ENCODE measurements at places on chromosomes 3 and 15.
A peak's percentile ranks its signal among the peaks of the same experiment; 100 is the strongest.

- DNase-seq, result no peak
Observed at GRCh38 chr3:27976933-27977332, 254.8 kb upstream of the EOMES start.

- no peak for DNase-seq
Observed at GRCh38 chr15:89002281-89002761, 85.9 kb upstream of the ABHD2 start.

- no peak for DNase-seq
Observed at GRCh38 chr3:10447527-10448260, 57.7 kb downstream of the ATP2B2 start.

- no peak for DNase-seq
Observed at GRCh38 chr3:171458071-171458863, 1.9 kb downstream of the TNIK start.

DNA sequence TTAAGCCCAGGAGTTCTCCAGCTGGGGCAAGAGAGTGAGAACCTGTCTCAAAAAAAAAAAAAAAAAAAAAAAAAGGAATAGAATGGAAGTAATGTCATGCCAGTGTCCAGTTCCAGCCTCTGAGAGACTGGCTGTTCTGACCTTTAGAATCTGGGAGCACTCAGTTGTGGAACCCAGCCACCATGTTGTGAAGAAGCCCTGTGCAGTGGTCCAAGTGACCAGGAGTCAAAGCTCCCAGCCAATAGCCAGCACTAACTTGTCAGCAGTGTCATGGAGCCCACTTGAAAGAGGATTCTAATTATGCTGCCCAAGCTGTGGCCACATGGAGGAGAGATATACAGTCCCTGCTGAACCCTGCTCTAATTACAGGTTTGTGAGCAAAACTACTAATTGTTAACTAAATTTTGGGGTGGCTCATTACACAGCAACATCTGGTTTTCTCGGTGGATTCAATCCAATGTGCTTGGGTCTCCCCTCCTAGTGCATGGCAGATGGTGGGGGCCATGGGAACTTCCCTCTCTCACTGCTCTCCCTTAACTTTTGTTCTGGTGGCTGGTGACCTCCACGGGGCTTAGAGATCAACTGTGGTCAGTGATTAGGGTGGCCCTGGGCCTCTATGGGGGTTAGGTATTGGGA, 55.5 kb downstream of the CLEC3B start:
- DNase-seq, result no peak

- DNase-seq, result no peak
Observed at GRCh38 chr3:126053513-126053912, 30.4 kb downstream of the SLC41A3 start.

GRCh38 chr15:67146234-67146633, 80.8 kb downstream of the SMAD3 start:
- DNase-seq, result no peak

- DNase-seq, result no peak
Observed at GRCh38 chr3:194537732-194538247, 51.0 kb upstream of the ATP13A3 start.

DNA sequence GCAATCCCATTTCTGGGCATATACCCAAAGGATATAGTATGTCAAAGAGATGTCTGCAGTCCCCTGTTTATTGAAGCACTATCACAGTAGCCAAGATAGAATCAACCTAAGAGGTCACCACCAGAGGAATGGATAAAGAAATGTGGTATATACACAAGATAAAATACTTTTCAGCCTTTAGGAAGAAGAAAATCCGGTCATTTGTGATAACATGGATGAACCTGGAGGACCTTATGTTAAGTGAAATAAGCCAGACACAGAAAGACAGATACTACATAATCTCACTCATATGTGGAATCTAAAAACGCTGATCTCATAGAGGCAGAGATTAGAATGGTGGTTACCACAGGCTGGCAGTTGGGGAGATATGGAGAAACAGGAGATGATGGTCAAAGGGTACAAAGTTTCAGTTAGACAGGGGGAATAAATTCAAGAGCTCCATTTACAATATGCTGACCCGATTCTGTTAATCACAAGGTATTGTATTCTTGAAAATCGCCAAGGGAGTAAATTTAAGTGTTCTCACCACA, 195.8 kb downstream of the MTHFS start:
- no peak for DNase-seq

DNA sequence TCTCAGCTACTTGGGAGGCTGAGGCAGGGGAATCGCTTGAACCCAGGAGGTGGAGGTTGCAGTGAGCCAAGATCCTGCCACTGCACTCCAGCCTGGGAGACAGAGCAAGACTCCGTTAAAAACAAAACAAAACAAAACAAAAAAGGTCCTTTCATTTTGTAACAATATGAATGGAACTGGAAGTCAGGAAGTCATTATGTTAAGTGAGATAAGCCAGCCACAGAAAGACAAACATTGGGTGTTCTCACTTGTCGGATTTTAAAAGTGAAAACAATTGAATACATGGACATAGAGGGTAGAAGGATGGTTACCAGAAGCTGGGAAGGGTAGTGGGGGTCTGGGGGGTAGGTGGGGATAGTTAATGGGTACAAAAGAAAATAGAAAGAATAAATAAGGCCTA, 12.5 kb upstream of the B3GALNT1 start:
- DNase-seq, result no peak

GRCh38 chr3:129476586-129476985, 36.6 kb downstream of the IFT122 start:
- no peak for DNase-seq

DNA sequence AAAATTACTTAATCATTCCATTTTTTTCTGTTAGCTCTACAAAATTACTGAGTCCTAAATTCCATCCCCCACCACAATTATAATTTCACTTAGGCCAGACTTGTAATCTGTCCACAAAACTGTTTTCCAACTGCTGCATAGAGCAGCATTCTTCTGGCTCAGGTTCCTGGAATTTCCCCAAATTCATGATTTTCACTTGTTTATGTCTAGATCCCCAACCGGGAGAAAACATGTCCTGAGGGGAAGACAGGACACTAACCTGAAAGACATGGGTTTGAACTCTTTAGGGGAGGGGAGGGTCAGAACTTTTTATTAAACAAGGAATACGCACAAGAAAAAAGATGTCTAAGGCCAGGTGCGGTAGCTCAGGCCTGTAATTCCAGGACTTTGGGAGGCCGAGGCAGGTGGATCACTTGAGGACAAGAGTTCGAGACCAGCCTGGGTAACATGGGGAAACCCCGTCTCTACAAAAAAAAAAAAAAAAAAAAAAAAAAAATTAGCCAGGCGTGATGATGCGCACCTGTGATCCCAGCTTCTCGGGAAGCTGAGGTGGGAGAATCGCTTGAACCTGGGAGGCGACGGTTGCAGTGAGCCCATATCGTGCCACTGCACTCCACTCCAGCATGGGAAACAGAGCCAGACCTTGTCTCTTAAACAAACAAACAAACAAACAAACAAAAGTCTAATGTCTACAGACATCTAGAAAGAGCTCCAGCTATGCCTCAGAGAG, 1.5 kb downstream of the ETFA start:
- no peak for DNase-seq

GRCh38 chr15:101043011-101043410, 123.9 kb downstream of the LRRK1 start:
- DNase-seq, result no peak

GRCh38 chr3:49781415-49782199, 4.7 kb downstream of the IP6K1 start:
- no peak for DNase-seq

GRCh38 chr3:104831071-104831470, 535.6 kb upstream of the ALCAM start:
- no peak for DNase-seq

GRCh38 chr3:156630773-156631093, 43.7 kb upstream of the TIPARP start:
- DNase-seq, result no peak

- DNase-seq, result no peak
Observed at GRCh38 chr3:158569794-158570193, 1.2 kb upstream of the MLF1 start.

GRCh38 chr15:52303093-52303772, 7.6 kb upstream of the MYO5C start:
- DNase-seq, result no peak

DNA sequence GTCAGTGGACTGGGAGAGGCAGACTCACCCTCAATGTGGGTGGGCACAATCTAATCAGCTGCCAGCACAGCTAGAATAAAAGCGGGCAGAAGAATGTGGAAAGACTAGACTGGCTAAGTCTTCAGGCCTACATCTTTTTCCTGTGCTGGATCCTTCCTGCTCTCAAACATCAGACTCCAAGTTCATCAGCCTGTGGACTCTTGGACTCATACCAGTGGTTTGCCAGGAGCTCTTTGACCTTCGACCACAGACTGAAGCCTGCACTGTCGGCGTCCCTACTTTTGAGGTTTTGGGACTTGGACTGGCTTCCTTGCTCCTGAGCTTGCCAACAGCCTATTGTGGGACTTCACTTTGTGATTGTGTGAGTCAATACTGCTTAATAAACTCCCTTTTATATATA, 68.0 kb downstream of the CNTN3 start:
- no peak for DNase-seq

DNA sequence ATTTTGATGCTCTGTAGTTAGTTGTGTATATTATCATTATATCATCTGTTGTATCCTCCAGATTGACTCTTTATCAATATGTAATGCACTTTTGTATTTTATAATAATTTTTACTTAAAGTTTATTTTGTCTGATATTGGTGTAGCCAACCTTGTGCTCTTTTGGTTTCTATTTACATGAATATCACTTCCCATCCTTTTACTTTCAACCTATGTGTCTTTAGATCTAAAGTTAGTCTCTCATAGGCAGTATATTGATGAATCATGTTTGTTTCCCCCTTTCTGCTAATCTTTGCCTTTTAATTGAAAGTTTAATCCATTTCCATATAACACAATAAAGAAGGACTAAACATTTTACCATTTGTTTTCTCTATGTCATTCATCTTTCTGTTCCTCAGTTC, 28.1 kb upstream of the CD200R1L start:
- no peak for DNase-seq

GRCh38 chr3:168517249-168518071, 421.7 kb upstream of the GOLIM4 start:
- DNase-seq, result no peak

DNA sequence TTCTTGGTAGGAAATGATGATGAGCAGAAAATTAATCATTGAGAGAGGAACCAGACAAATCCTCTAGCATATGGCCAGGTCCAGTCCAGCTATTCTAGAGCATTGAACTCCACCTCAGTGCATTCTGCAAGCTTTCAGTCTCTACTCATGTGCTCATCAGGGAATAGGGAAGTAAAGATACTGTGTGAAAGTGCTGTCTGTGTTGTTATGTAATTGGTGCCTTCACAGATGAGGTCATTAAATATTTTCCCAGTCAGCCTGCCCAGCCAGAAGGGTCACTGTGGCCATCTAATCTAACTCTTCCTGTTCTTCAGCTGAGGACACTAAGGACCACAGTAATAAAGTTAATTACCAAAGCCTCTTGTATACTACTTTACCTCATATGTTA, 28.2 kb downstream of the C3orf62 start:
- DNase-seq, result peak; percentile 34

DNA sequence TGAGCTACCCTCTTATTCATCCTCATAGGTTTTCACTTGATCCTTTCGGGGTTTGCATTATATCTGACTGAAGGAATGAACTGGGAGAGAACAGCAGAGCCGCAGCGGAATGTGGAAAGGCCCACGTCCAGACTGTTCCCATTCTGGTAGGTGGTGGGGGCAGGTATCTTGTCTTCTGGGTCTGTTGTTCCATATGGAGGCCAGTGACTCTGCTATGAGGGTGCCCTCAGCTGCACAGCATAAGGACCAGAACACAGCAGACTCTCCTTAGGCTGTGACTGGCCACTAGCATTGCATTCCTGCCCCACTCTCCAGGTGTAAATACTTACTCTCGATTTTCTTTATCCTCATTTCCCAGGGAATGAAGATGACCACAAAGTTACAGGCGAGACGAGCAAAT, 12.1 kb downstream of the TMC3 start:
- no peak for DNase-seq

GRCh38 chr3:185733980-185734724, 90.7 kb downstream of the IGF2BP2 start:
- no peak for DNase-seq

- DNase-seq, result no peak
Observed at GRCh38 chr3:128506754-128507153, 13.8 kb upstream of the GATA2 start.

- DNase-seq, result no peak
Observed at GRCh38 chr15:77012868-77013267, 17.9 kb downstream of the PSTPIP1 start.

GRCh38 chr3:49339581-49339940, 292 bp downstream of the USP4 start:
- no peak for DNase-seq

All from GM04503 (cell line).